ENCODE measurements at places on chromosomes 12 and 14. TPM values are rescaled to one million over a fixed set of nuclear protein-coding genes. Genes with fewer than 3 reads are reported as not detected.
A peak's percentile ranks its signal among the peaks of the same experiment; 100 is the strongest.

DNA sequence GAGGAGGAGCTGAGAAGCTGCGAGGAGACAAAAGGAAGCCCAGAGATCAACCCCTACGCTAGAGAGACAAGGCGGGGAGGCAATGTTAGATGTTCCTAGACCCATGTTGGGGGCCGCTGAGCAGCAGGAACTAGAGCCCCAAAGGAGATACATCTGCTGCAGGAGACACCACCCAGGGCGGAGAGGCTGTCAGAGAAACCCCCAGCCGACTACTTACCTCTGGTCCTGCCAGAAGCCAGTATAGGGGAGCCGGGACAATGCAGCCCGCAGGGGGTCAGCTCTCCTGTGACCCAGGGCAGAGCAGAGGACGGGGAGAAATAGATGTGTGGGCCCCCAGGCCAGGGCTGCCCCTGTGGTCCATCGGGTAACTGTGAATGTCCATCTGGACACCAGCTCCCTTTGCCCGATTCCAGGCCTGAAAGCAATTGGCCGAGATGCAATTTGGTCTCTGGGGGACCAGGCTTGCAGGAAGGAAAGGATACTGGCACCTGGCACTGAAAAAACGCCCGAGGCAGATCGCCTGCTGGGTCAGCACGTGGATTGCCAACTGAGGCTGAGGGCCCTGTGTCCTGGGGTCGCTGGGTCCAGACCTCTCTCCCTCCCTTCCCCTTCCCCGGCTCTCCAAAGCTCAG, 34.9 kb downstream of the SYNE3 start:
- DNase-seq = no peak

Gene CLEC7A
- 1.1 TPM for total RNA-seq

DNA sequence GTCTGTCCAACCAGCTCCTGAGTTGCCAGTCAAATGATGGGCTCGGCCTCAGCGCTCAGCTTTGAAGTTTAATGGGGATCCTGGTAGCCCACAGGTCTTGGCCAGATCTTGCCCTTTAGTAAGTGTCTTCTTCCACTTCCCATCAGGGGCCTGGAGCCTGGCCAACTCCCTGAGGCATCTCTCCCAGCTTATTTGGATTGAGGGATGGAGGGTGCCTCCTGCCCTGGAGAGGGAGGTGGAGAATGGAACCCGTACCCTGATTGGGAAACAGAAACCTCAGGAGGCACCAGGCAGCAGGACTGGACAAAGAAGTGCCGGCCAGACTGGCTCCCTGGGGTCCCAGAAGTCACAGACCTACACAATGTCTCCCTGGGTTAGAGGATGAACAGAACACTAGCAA, 40.5 kb upstream of the LTBP2 start:
- DNase-seq = no peak

Gene ENDOU
- not detected for total RNA-seq

DNA sequence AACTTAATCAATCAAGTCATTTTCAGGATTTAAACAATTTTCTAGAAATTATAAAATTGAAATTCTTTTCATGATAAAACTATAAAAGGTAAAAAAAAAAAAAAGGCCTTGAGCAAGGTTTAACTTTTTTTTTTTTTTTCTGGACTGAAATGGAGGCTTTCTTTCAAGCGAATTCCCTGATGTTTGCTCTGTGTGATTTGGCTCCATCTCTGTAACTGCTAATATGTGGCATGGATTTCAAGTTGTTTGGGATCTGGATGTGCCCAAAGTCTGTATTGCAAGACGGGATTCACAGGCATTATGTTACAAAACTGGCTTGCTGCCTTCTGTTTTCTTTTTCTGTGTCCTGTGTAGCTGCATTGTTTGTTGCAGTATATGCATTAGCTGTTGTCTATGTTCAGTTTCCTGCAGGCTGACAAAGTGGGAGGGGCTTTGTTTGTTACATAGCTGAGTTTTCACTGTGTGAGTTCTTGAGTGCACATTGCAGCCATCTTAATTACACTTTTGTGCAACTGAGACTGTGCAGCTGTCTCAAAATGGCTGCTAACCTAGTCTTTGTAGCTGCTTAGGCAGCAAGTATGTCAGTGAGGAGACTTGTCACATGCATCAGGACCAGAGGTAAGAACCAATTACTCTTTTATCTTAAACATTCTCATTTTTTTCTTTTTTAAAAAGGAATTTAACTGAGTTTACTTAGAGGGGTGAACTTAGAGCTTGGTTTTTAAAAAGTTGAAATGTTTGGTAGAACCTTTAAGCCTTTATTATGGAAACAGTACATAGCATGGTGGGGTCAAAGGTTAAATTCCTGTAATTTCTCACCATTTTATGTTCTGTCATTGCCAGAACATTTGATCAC, 19.5 kb downstream of the ATF7IP start:
- DNase-seq = peak; percentile 76

Gene APOF
- total RNA-seq = 0.15 TPM

- DNase-seq = no peak
These were observed 60.2 kb downstream of the PRKCH start for GRCh38 chr14:61381553-61381952.

- no peak for DNase-seq
These were observed 37.0 kb upstream of the FBXO33 start for GRCh38 chr14:39469094-39469710.

DNA sequence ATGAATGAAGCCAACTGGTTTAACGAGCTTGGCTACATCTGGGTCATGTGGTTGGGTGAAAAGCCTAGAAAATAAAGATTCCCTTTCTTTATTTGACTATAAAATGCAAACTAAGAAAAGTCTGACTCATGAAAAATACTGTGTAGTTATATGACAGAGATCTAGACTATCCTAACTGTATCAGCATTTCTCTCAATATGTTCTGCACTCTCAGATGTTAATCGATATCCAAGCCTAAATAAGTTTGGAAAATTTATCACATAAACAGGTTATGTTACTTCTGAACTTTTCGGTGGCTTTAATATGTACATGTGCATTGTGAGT, 133.1 kb downstream of the DAAM1 start:
- DNase-seq = no peak

GRCh38 chr12:54047160-54047963, 6.3 kb upstream of the HOXC4 start:
- no peak for DNase-seq

Gene LMO3
- total RNA-seq = 8.1 TPM

Gene CCDC177
- total RNA-seq = not detected

All from colonic mucosa (tissue), 4 donors.